NB4 (cell line): ENCODE measurements at places on chromosomes 16 and 17.
A peak's percentile ranks its signal among the peaks of the same experiment; 100 is the strongest.

GRCh38 chr17:10547351-10547750 is 2.1 kb downstream of the MYH2 start:
- no peak for DNase-seq

GRCh38 chr16:19718624-19718965 is 524 bp downstream of the IQCK start:
- no peak for DNase-seq

- peak; percentile 16 for DNase-seq
Measured at GRCh38 chr16:27449434-27450195, 47.6 kb downstream of the IL21R start.

DNA sequence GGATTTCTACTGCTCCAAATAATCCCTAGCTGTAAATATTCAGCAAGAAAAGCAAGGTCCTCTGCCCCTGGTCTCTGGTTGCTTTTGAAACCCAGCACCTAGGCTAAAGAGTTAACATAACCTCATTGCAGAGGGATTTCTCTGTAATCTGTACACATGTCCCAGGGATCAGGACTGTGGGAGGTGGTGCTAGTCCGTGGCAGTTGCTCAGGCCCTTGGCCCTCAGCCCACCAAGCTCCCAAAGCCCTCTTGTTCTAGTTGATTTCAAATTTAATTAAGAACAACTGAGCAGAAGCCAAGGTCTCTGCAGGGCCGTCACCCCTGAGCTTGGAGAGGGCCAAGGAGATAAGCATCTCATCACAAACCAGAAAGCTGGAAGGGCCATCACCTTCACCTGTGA is 181.1 kb downstream of the SOX9 start:
- no peak for DNase-seq

DNA sequence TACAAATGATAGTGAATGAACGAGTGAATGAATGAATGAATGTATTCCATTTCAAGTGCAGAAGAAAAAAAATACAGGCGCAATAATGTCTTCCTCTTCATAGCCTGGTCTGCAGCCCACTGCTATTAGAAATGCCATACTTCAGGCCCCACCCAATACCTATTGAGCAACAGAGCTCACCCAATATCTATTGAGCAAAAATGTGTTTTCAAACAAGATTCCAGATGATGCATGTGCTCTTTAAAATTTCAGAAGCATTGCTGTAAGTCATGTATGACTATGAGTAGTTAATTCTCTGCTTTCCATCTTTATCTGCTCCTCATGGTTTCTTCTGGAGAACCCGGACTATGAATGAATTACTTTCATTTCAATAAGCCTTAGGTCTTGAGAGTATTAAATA is 308.2 kb downstream of the XYLT1 start:
- DNase-seq: no peak

GRCh38 chr17:35713069-35713728 is 18.2 kb upstream of the RASL10B start:
- no peak for DNase-seq

GRCh38 chr16:57742543-57742942 is 7.0 kb downstream of the KATNB1 start:
- DNase-seq: no peak

DNA sequence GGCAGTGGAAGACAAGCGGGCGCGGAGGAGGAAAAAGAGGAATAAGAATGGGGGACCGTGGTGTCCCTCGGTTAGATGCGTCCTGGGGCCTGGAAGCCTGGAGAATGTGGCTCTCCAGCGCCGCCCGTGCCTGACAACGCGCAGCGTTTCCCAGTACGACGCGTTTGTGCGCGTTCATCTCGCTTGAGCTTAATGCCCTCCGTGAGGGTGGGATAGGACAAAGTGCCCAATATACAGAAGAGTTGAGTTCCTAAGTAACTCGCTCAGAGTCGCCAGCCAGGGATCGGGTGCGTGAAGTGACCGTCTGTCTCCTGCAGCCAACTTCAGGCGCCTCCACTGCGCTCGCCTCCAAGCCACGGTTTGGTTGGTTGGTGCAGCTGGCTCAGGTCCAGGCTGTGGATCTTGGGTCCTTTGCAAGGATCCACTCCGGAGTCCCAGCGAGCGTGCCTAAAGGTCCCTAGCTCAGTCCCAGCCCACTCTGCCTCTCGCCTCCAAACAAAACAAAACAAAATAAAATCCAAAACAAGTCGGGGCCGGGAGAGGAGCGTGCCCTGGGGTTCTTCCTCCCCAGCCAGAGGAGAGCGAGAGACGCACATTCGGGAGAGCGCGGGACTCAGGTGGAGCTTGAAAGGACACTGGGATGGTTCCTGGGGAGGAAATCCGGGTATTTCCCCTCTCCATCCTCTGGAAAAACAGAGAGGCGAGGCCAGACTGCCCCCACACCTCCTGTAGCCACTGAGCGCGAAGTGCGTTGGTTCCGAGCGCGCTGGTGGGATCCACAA is 974 bp downstream of the GALR2 start:
- DNase-seq: peak; percentile 35

DNA sequence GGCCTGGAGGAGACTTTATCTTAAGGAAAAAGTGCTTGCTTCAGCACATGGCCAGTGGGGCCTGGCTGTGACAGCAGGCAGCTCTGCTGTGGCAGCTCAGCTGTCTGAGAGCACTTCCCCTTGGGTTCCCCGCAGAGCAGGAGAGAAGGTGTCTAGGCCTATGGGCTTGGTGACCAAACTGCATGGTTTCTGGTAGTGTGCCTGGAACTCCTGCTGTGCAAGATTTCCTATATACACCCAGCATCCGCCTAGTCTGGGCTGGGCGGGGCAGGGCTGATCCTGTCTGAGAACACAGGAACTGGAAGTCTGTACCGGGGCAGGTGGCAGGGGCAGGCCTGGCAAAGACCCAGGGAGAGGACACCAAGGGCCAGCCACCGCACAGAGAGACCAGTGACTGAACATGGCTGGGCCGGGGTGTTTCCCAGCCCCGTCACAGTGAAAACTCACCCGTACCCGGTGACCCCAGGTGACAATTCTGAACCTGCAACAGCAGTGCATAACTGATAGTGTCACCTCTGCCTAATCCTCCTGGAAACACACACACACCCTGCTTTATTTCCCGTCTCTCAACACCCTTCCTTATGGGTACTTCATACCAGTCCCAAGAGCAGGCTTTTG is 39.3 kb downstream of the CHD9 start:
- peak; percentile 97 for DNase-seq

- DNase-seq: no peak
Measured at GRCh38 chr17:50412188-50412732, 13.8 kb upstream of the ACSF2 start.

DNA sequence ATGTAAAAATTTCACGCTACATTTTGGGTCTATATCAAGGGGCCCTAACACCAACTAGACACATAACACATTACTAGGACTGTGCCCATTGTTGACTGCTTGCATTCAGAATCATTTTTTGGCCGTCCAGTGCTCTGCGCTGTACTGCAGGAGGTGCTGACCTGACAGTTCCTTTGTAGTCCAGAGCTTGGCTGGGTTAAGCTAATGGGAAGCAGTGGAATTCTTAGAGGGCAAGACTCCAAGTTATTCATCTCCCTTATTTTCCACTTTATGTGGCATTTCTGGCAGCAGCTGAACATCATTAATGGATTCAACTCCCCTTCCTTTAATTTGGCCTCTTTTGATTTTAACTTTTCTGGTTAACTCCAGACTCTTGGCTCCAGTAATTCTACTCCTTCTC is 351.7 kb downstream of the CDH8 start:
- DNase-seq: no peak

DNA sequence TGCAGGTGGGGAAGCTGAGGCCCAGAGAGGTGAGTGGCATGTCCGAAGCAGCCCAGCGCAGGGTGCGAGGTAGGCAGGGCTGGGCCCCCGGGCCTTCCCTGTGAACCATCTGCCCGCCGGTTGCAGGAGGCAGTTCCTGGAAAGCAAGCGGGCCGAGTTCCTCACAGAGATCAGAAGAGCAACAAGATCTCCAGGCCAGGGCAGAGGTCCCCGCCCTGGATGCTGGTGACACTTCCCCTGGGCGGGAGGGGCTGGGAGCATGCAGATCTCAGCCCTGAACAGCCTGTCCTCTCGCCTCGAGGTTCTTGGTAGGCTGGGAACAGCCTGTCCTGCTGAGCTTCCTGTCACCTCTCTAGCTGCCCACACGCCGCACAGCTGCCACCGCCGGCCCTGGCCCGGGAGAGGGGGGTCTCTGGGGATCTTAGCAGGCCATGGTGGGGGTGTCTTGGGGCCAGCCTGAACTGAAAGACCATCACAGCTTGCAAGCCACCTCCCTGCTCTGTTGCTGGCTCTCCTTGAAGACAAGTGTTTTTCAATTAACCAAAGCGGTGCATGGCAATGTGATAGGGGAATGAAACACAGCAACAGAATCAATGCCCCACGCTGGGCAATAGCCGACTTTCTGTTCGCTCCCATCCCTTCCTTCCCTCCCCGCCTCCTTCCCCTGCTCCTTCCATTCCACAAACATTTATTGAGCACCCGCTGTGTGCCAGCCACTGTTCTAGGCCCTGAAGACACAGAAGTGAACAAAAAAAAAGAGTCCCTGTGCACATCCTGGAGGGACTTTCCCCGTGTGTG is 31.7 kb downstream of the SOCS1 start:
- peak; percentile 83 for DNase-seq

- DNase-seq: no peak
Measured at GRCh38 chr16:5428932-5429331, 331.3 kb upstream of the EEF2KMT start.

DNA sequence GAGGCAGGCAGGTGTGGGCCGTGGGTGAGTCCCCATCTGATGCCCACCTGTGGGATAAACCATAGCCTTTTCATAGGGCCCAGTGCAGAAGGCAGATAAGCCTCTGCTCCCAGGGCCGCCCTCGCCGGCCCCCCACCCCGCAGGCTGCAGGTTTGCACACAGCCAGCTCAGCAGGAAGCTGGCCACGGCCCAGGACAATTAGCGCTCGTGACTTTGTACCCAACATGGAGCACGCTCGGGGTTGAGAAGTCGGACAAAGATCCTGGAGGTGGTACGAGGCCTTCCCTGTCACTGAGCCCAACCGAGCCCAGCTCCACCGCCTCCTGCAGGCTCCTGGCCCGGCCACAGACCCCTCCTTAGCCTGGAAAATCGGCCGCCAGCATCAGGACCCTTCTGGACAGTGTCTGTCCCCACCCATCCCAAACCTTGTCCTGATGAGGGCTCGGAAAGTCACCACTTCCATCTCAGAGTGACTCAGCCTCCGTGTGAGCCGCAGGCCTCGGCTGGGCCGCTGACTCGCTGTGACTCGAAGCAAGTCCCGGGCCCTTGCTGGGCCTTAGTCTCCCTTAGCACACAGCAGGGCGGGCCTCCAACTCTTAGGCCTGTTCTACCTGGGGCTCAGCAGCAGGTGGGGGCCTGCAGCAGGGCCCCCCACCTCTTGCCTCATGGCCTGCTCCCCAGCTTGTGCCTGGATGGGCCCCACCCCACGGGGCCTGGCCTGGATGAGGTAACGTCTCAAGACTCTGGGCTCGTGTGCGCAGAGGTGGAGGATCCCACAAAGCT is 22.7 kb downstream of the FAM83G start:
- DNase-seq: peak; percentile 60

GRCh38 chr17:6474376-6474775 is 30.1 kb downstream of the PIMREG start:
- DNase-seq: no peak

DNA sequence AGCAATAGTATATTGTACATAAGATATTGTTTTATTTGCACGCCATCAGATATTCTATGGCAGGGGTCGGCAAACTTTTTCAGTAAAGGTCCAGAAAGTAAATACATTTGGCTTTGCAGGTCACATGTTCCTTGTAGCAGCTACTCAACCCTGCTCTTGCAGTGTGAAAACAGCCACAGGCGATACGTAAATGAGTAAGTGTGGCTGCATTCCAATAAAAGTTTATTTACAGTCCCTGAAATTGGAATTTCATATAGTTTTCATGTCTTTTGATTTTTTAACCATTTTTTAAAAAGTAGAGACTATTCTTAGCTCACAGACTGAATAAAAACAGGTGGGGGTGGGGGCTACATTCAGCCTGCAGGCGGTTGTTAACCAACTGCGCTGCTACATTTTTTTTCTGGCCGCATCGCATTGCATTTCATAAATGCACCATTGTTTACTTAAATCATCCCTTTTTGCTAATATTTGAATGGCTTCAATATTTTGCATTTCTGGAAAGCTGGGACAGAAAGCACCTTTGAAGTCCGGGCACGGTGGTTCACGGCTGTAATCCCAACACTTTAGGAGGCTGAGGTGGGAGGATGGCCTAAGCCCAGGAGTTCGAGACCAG is 50.5 kb upstream of the HAPSTR1 start:
- DNase-seq: no peak

GRCh38 chr16:24875466-24875865 is 29.7 kb downstream of the SLC5A11 start:
- no peak for DNase-seq

DNA sequence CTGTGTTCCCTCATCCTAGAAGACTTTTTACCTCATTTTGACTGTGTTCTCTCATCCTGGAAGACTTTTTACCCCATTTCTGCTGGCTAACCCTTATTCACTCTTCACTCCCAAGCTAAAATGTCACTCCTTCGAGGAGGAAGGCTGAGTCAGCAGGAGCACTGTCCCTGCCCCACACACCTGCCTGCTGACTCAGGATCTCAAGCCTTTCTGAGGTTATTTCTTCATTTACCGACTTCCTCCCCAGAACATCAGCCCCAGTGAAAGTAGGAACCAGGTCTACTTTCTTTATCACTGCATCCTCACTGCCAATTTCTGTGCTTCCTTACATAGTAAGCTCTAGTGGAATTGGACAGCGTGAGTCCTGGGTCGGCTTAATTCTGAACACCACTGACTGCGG is 220.6 kb downstream of the HS3ST4 start:
- DNase-seq: no peak

GRCh38 chr17:82023447-82024241 is 539 bp downstream of the LRRC45 start:
- peak; percentile 69 for DNase-seq

DNA sequence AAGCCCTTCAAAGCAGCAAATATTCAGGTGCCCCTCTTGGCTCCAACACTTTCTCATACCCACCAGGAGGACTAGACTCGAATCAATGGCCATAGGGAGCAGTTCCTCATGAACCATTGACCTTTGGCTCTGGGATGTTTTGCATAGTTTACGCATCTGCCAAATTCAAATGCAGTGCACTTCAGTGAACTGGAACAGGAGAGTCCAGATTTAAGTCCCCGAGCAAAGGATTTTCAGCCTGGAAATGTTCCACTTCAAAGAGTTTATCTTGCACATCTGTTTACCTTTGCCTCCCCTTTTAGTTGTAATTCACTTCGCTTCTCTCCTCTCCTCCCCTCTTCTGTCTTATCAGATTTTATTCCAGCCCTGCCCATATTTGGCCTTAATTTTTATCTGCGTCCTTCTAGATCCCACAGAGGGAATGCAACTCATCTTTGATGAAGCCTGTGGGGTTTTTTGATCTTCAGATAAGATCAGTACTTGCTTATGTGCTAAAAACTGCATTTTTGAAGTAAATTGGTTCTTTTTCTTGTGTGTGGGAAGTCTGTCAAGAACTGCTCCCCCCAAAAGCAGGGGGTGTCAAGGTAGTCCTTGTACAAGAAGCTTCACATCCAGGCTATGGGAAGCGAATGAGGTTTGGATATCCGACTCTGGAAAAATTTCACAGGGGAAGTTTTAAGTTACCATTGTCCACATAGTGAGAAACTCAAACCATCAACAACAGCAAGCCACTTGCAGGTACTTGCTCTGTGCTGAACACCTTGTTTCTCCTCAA is 281.6 kb downstream of the RBFOX1 start:
- DNase-seq: no peak
